ENCODE measurements at places on chromosomes 3 and 15. TPM values are rescaled to one million over a fixed set of nuclear protein-coding genes. Genes with fewer than 3 reads are reported as not detected.

Gene MESP1
- 2.1 TPM for polyA plus RNA-seq

Gene SOX14
- polyA plus RNA-seq: not detected

Gene GOLGA6A
- not detected for polyA plus RNA-seq

Gene ZDHHC23
- polyA plus RNA-seq: 14.7 TPM

Gene ANKRD63
- not detected for polyA plus RNA-seq

Gene SEMA3B
- 0.28 TPM for polyA plus RNA-seq

Gene ZNF80
- polyA plus RNA-seq: 0.31 TPM

Gene ACP3
- polyA plus RNA-seq: not detected

Gene DAPK2
- polyA plus RNA-seq: 0.46 TPM

Gene NR1I2
- polyA plus RNA-seq: 0.31 TPM

Gene ARHGEF26
- polyA plus RNA-seq: 6.3 TPM

Gene TRANK1
- 1.9 TPM for polyA plus RNA-seq

Gene CFAP100
- polyA plus RNA-seq: not detected

Gene ITIH4
- polyA plus RNA-seq: 0.39 TPM

Gene ZNF662
- polyA plus RNA-seq: 6.5 TPM

Gene FGF7
- polyA plus RNA-seq: 2.0 TPM

Gene HRG
- not detected for polyA plus RNA-seq

Gene CLDN16
- polyA plus RNA-seq: not detected

Gene GPR27
- polyA plus RNA-seq: 42.7 TPM

Gene GABRA5
- polyA plus RNA-seq: 27.8 TPM

Data from Purkinje cell (primary cell).